ENCODE measurements at places on chromosomes 5 and 9.

GRCh38 chr5:123279136-123279535, 144.1 kb downstream of the CEP120 start:
- DNase-seq = no peak

DNA sequence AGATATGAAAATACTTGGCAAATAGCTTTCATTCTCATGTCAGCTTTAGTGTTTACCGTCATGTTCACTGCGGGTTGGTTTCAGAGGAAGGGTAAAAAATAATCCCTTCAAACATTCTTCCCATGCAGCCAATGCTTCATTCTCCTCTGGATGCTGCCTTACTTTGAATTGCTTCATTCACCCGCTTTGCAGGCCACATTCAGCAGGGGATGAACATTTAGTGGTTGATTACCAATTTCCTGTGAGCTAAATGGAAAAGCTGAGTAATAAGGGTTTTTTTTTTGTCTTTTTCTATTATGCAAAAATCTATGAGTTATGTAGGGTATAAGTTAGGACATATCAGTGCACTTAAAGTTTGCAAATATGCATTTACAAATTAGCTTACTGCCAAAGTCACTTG, 96.3 kb upstream of the MEF2C start:
- no peak for DNase-seq

DNA sequence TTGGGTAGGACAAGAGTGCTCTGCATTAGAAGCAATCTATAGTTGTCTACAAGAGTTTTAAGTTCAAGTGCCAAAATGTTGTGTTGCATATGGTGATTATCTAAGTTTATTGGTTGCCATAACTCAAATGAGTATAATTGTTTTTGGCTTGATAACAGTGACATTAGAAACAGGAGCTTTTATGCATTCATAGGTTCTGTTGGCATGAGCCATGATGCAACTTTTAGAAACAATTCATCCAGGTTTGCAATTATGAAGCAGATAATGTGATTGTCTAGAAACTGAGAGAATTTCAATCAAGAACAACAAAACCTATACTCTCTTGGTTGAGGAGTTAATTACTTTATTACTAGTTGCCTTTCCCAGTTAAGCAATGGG, 137.0 kb downstream of the PBX3 start:
- no peak for DNase-seq

DNA sequence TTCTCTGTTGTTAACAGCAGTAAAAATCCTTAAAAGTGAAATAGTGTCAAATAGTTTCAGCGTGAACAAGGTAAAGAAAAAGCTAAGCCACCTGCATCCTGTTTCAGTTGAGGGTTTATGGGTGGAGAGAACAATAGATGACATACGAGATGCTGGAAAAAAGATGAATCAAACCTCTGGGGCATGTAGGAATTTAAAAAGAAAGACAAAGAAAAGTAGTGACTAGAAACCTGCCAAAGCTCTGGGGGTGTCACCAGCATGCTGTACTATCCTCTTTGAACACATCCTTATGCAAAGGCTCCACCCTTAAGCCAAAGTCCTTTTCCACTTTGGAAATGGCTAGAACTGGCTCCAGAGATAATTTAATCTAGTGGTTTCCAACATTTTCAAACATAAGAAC, 22.2 kb downstream of the SCAI start:
- DNase-seq = no peak

- DNase-seq = no peak
These were observed 127.3 kb upstream of the GRHPR start for GRCh38 chr9:37295178-37295577.

DNA sequence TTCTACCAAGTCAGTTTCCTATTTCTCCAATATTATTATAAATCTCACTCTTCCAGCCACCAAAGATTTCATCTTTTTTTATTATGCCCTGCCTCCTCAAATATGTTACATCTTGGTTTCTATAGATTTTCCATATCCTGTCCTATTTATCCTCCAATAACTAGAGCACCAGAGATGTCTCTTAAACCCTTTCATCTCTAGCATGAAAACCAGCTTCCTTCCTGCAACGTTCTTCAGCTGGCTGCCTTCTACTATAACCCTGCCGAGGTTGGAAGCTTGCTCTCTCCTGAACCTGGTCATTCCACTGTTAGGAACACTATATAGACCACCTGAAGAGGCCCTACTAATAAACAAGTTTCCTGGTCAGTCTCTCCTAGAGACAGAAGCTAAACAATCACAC, 27.9 kb downstream of the FAM169A start:
- no peak for DNase-seq

DNA sequence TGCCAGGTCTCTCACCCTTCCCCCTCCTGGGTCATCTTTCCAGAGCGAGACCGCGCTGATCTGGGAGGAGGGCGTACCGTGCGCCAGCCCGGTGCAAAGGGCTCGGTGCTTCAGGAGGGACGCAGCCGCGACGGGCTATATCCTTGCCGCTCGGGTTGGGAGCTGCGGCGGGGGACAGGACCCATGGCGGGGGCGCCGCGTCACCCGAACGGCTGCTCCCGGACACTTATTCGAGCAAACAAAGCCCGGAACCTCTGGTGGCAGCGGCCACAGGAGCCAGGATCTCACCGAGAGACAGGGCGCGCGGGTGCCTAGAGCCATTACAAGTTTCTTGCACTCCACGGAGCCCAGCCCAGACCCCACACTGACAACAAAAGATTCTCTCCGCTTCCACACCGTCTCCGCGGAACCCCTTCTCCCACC, 1.3 kb downstream of the SEMA6A start:
- no peak for DNase-seq

DNA sequence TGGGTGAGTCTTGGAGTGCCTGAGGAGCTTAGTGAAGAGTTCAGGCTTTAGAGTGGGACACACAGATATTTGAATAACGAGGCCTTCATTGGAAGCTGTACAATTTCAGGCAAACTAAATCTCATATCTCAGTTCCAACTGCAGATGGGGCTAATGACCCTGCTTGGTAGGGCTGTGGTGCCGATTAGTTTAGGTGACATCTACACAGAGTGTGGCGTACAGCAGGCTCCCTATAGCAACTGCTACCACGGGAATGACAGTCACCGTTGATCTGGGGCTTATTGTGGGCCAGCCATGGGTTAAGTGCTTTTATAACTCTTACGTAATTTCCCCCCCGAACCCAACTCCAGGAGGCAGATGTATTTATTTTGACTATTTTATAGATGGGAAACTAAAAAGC, 70.8 kb downstream of the FAT2 start:
- no peak for DNase-seq

- no peak for DNase-seq
These were observed 21.3 kb downstream of the SEMA6A start for GRCh38 chr5:116553366-116553765.

GRCh38 chr5:33258553-33258952, 182.2 kb upstream of the TARS1 start:
- DNase-seq = no peak

- no peak for DNase-seq
These were observed 52.8 kb upstream of the SLC44A1 start for GRCh38 chr9:105191508-105192121.

DNA sequence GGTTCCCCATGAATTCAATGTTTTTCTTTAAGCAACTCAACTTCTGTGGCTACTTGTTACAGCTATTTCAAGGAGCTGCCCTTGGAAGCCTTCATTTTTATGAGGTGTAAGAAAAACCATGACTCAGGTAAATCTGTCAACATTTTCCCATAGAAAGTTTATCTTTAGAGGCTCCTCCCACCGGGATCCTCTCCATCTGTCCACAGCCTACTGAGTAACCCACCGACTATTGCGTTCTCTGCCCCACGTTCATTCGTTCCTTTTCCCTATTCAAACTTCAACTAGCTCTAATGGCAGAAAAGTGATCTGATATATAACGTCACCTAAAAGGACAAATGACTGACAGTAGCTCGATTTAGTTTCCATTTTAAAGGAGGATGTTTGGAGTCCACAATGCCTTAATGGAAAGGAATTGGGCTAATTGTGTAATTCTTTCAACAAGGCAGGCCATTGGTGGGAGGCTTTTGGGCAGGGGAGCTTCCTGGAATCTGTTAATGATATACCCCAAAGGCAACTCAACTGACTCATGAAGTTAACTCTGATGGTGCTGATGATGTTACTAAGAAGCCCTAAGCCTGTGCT, 29.3 kb upstream of the NR3C1 start:
- no peak for DNase-seq

- no peak for DNase-seq
These were observed 706.6 kb upstream of the RGMB start for GRCh38 chr5:98066910-98067309.

GRCh38 chr5:72541501-72542225, 34.5 kb upstream of the ZNF366 start:
- DNase-seq = no peak

DNA sequence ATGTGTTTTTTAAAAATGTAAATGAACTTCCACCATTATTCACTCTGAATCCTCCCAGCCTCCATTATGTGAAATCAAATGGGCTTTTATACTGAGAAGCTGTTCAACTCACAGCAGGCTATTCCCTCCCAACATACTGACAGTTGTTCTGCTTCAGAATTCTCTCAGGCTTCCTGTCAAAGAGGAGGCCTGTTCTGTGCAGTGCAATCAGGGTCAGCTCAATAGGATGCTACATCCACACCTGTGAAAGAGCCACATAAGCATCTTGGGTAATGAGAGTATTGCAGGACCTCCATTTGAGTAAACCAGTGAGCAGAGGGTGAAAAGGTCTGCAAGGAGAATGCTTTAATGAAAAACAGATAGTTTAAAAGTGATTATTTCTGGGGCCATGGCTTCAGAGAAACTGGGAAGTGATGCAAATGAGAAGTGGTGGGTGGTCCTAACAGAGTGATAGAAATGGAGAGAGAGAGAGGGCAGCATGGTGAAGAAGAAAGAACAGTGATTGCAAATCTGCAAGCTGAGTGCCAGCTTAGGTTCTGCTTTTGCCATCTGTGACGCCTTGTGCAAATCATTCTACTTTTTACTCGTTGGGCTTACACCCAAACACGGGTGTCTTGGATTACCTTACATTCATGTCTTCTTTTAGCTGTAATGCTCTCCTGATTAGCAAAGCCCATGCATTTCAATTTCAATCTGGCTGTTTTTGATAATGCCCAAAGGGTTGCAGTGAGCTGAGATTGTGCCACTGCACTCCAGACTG, 202.5 kb upstream of the NMUR2 start:
- DNase-seq = no peak

DNA sequence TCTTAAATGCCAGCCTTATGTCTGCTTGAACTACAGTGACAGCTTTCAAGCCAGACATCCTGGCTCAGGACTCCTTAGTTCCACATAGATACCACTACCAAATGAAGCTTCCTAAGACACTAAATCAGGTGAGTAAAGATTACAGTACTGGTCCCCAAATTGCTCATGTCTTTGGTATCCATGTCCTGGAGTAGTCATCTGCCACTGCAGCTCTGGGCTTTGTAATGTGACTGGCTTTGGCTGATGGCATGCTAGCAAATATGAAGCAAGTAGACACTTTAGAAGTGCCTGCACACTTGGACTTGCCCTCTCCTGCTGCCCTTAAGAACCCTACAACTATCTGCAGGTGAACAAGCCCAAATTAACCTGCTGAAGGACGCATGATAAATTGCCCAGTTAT, 334.9 kb downstream of the BNC2 start:
- DNase-seq = no peak

DNA sequence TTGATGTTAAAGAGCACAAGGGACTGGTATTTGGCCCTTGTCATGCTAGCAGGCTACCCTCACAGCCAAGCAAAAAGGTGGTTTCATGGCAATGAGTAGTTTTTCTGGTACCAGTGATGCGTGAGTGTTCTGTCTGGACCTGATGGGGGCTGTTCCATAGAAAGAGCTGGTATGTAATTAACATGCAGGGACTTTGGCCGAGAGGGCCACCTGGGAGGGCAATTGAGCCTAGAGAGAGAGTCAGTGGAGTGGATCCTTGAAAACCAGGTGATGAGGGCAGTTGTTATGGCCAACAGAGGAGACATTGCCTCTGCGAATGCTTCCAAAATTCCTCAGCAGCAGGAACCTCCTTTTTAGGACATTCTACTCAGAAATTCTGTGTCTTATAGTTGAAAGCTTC, 383.3 kb downstream of the PSAT1 start:
- DNase-seq = no peak

- DNase-seq = no peak
These were observed 385.2 kb upstream of the SEMA6A start for GRCh38 chr5:116959843-116960242.

GRCh38 chr5:81850501-81851357, 99.8 kb upstream of the SSBP2 start:
- DNase-seq = no peak

GRCh38 chr9:120542701-120543490, 37.1 kb downstream of the CDK5RAP2 start:
- no peak for DNase-seq

DNA sequence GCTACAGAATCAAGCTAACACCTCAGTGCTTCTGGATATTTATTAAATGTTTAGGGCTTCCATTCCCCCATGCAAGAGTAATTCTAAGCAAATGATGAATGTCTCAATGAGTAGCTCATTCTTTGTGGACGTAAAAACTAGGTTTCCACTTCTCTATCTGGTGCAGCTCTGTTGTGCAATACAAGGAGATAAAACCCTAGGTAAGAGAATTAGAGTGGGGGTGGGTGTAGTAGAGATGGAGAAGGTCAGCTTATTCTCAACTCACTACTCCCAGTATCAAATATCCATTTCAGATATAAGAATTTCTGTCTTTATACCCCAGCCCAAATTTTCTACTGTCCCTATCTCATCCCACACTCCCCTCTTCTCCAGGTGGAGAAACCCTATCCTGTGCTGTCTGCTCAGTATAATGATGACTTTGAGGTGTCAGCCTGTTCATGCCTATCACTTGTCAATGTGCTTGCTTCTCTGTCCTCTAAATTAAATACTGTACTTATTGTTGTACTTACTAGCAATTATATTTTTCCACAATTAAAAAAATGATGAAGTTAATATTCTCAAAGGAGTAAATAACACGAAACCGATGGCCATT, 4.3 kb upstream of the FYB1 start:
- DNase-seq = no peak

DNA sequence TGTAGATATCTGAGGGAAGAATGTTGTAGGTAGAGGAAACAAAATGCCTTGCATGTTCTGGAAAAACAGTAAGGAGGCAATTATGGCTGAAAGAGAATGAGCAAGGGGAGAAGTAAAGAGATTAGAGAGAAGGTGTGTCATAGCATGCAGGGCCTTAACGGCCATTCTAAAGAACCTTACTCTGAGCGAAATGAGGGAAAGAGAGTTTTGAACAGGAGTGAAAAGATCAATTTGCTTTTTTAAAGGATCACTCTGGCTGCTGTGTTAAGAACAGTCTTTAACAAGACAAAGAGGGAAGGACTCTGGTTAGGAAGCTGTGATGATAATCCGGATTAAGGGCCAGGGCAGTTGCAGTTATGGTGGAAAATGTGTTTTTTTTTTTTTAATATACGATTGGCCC, 22.6 kb downstream of the PTBP3 start:
- DNase-seq = no peak

GRCh38 chr9:93464395-93464794, 11.0 kb upstream of the FAM120AOS start:
- no peak for DNase-seq

DNA sequence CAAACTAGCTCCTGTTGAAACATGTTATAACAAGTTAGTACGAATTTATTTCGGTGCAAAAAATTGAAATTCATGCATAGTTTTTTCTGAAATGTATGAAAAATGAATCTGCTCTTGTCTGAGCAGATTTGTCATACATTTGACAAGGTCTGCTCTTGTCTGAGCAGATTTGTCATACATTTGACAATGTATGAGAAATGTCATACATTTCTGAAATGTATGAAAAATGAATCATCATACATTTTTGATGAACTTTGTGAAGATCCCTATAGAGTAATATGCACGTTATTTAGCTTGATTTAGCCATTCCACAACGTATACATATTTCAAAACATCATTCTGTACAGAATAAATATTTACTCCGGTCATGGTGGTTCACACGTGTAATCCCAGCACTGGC, 85.9 kb upstream of the PARP8 start:
- DNase-seq = no peak

GRCh38 chr5:654071-654778, 38.9 kb downstream of the TPPP start:
- no peak for DNase-seq
